ENCODE measurements at places on chromosomes 6 and 20.

- DNase-seq: no peak
These were observed 146.2 kb downstream of the DLL1 start for GRCh38 chr6:170144571-170145271.

DNA sequence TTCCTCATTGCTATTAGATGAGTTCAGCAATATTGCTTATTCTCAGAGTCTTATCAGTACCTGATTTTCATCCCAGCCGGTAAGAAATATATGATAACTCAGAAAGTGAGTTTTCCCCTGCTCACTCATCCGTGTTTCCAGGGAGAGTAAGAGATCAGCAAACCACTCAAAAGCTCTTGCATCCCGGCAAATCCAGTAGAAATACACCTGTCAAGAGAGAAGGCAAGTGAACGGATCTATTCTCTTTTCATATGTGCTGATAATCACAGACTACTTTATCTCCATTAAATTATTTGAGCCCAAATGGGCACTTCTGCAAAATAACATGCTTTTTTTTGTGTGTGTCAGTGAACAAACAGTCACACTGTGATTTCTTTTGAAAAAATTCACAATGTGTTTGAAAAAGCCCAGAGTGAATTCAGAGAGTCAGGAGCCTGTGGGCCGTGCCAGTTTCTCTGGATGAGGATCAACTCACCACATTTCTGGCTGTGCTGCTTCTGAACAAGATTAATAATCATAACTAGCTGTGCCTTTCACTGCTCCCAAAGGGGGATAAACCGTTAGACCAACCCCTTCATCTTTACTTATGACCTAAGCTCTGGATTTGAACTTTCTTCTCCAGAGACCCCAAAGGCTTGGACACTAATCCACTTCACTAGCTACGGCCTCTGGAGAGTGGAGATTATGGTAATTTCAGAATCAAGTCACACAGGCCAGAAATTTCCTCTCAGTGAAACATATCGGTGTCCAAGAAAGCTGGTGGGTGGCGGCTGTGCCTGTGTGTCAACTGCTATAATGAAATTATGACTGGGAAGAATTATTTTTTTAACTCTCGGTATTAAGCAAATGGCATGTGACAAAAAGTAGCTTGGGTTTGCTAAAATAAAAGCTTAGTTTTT lies 44.2 kb downstream of the NOX3 start:
- DNase-seq: peak; percentile 89

- no peak for DNase-seq
These were observed 105.3 kb upstream of the SUPT3H start for GRCh38 chr6:45483021-45483420.

DNA sequence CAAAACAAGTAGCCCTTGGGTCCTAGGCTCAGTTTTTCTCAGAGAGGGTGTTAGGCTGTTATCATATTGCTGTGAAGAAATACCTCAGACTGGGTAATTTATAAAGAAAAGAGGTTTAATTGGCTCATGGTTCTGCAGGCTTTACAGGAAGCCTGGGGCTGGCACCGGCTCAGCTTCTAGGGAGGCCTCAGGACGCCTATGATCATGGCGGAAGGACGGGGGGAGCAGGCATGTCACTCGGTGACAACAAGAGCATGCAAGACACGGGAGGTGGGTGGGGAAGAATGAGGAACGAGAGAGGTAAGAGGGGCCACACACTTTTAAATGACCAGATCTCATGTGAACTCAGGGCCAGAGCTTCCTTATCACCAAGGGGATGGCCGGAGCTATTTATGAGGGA lies 26.9 kb downstream of the CDH26 start:
- DNase-seq: no peak

- DNase-seq: no peak
These were observed 19.8 kb downstream of the HLA-E start for GRCh38 chr6:30508890-30509736.

DNA sequence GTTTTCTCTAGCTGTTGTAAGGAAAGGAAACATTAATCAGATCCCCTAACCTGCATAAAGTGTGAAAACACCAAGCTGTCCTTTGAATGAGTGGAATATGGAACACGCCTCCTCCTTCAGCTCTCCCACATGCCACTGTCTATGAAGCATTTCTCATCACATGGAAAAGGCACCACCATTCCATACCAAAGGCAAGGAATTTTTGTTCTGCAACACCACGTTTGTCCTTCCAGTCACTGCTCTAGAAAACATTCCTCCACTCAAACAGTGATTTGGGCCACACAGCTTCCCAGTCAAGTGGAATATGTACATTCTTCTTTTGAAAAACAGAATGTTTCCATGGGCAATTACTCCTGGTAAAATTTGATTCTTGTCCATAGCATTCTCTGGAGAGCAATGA lies 120.1 kb downstream of the OPRM1 start:
- no peak for DNase-seq

DNA sequence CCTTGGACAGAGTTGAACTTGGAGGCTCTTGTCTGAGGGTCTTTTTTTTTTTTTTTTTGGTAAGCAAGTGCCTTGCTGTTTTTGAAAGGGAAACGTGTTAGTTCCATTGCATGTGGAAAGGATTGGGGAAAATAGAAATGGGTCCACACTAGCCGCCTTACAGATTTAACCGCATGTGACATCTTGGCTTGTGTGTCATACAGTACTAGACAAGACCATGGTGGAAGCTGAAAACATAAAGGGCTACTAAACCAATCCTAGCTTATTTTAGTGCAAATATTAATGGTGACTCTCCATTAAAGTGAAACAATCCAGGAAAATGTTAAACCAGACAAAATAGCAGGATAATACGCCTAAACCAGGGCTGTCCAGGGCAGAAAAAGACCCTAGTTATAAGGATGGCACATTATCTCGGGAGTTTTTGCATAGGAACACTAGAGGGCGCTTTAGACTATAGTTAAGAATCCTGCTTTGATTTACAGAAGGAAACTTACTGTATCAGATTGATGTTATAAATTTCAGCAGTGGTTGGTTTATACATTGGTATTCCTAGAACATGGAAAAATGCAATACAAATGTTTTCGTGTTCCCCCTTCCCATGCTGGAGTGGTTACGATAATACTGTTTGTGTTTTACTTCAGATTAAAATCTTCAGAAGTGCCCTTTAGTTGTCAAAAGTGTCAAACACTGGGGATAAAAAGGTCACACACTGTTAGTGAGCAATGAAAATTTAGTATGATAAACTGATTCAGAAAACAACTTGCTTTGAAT lies 59.8 kb upstream of the DEK start:
- DNase-seq: peak; percentile 63

DNA sequence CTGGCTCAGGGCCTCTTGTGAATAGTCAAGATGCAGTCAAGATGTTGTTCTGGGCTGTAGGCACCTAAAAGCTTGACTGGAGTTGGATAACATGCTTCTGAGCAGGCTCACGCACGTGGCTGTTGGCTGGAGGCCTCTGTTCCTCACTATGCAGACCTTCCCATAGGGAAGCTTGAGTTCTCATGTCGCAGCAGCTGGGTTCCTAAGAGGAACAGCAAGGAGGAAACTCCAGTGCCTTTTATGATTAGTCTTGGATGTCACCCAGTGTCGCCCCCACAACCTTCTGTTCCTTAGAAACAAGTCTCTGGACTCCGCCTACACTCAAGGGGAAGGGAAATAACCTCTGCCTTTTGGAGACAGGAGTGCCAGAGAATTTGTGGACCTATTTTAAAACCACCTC lies 210.7 kb downstream of the BCAS1 start:
- DNase-seq: no peak

DNA sequence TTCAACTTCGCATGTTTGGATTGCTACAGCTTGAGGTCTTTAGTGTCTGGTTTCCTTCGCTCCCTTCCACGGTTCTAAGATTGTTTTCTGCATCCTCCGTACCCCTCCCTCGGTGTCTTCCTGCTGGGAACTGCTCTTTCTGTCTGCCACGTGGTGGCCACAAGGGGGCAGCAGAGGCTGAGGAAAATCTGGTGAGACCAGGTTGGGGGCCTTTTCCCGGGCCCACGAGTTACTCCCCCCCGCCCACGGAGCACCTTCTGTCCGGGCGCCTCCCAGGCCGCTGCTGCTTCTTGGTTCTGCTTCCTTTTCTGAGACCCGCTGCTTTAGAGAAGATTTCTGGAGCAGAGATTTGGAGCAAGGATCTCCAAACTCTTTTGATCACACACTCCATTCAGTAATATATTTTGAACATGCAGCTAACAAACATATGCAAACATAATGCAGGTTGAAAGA lies 21.1 kb upstream of the NOTCH4 start:
- DNase-seq: no peak

DNA sequence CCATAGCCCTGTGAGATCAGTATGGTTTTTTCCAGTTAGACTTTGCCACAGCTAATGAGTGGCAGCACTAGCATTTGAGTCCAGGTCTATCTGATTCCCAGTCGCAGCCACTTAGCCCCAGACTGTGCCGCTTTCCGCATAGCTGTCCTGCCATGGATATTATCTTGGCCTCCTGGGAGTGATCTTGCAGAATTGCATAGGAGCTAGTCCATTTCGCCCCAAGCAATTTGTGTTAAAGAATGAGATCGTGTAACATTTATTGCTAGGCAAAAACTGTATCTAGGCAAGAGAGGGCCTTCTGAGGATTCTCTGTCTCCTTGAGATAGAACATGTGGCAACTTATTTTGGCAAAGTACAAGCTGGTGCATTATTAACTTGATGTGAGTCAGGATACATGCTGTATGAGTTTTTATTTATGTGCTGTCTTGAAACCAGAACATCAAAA lies 74.2 kb downstream of the EZR start:
- DNase-seq: no peak

GRCh38 chr6:81800666-81801065 lies 48.2 kb upstream of the TENT5A start:
- no peak for DNase-seq

DNA sequence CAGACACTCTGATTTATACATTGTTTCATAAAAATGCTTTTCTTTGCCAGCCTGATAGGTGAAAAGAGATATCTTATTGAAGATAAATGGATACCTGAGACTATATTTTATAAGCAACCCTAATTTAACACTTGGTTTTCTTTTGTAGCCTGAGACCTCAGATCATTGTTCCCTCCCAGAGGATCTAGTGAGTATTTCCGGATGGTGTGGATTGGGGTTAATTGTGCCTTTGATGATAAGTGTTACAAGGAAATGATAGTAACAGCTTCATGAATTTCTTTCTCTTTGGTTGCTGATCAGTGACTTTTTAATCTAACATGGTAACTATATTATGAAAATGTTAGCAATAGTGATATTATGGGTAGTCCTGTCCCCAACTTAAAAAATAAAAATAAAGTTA lies 30.4 kb downstream of the KDM1B start:
- DNase-seq: no peak

- no peak for DNase-seq
These were observed 58.1 kb downstream of the PLAGL1 start for GRCh38 chr6:143949962-143950361.

DNA sequence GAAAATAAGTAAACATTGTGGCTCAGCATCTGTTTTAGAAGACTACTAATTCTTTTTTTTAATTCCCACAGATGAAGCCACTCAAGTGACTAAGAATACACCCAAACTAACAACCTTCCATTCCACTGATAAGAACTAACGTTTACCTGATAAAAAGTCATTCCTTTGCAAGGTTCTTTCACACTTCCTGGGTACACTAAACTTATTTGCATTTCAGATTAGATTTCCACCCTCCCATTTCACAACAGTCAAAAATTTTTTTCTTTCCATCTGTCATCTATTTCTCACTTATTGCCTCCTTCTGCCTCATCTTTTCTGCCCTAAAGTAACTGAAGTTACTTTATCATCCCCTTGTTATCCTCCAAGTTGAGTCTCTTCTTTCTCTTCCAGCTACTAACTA lies 20.3 kb downstream of the MBOAT1 start:
- DNase-seq: no peak

GRCh38 chr6:90314514-90314913 lies 17.9 kb upstream of the BACH2 start:
- DNase-seq: no peak

DNA sequence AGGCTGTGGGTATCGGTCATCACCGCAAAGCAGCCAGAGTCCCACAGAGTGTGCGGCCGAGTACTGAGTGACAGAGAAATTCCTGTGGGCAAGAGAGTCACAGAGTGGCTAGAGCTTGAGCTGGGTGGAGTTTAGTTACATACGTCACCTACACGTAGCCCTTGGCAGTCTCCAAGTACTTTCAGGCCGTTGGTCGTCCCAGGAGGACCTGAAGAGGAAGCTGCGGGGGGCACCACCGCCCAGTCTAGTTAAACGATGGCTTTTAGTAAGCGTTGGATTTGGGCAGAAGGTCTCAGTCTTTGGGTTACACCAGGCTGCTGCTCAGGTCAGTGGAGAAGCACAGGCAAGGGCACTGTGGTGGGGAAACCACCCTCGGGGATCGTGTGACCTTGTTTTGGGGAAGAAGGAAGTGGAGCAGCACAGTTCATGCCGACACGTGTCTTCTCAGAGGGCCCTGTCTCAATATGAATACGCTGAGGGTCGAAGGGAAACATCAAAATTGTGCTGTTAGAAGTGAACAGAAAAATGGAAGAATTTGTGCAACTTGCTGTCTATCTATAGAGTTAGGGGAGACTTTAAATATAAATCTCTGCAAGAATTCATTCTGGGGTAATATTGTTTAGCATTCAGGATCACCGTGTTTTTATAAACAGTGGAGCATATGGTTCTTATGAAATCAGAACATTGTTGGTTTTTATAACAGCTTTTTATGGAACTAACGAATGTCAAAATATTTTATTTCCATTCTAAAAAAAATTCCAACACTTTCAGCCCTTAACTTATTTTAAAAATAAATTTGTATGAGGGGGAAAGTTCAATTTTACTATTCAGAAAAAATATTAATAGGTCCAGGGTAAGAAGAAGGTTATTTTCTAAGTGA lies 28.6 kb downstream of the KIF25 start:
- DNase-seq: no peak

GRCh38 chr6:98986071-98986615 lies 38.4 kb upstream of the FBXL4 start:
- no peak for DNase-seq

Measured in NCI-H1092 treated with DMSO at 0.1 percent for 48 hours (cell line).